ENCODE measurements at places on chromosomes 3 and 15.

DNA sequence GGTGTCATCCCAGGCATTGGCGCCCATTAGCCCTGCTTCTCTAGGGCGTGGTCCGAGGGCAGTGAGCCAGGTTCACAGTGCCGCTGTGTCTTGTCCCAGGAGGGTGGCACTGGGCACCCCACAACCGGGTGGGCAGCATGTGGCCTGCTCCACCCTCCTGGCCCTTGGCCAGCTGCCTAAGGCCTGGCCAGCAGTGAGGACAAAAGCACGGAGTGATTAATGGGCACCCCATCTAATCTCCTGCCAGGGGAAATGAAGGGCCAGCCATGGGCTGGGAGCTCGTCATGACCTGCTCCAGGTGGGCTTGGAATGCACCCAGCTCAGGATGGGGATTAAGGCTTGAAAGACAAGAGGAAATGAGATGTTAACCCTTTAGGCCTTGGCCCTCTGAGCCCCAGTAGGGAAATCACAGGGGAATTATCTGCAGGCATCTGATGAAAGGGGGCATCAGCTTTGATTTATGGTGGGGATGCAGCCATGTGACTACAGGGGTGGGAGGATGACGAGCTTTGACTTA lies 5.2 kb downstream of the THSD4 start:
- no peak for DNase-seq

- DNase-seq, result no peak
Observed at GRCh38 chr3:184350618-184351017, 10.8 kb downstream of the CLCN2 start.

DNA sequence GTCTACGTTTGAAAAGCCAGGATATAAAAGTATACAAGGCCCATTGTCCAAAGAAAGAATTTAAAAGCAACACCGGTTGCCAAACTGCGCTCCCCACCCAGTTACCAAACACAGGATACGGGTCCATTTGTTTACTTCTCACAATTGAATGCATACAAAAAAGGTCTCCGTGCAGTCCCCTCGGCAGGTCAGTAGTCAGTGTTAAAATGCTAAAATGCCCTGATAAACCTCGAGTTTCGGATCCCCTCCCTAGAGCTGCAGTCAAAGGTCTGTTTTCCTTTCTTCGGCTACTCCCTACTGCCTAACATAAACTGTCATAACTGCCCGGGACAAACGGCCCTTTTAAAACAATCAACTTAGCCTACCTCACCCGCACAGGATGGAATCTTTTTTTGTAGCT lies 534.6 kb downstream of the FOXP1 start:
- no peak for DNase-seq

GRCh38 chr3:23490459-23490858 lies 287.3 kb downstream of the UBE2E2 start:
- no peak for DNase-seq

DNA sequence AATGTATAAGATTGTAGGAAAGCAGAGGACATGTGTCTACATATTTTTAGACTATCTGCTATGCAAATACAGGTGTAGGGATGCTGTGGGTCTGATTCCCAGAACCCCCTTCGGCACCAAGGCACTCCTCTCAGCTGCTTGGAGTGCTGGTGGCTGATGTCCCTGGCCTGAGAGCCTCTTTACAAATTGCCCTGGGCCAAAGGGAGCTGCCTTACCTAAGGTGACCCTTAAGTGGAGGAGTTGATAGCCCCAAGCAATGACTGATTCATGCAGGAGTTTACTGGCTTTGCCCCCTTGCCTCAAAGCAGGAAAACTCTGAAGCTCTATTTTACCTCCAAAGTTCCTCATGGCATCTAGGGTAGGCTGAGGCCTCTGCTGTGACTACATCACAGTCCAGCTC lies 83.0 kb downstream of the ZNF385D start:
- DNase-seq, result no peak

- DNase-seq, result no peak
Observed at GRCh38 chr15:38624244-38625205, 59.9 kb upstream of the RASGRP1 start.

DNA sequence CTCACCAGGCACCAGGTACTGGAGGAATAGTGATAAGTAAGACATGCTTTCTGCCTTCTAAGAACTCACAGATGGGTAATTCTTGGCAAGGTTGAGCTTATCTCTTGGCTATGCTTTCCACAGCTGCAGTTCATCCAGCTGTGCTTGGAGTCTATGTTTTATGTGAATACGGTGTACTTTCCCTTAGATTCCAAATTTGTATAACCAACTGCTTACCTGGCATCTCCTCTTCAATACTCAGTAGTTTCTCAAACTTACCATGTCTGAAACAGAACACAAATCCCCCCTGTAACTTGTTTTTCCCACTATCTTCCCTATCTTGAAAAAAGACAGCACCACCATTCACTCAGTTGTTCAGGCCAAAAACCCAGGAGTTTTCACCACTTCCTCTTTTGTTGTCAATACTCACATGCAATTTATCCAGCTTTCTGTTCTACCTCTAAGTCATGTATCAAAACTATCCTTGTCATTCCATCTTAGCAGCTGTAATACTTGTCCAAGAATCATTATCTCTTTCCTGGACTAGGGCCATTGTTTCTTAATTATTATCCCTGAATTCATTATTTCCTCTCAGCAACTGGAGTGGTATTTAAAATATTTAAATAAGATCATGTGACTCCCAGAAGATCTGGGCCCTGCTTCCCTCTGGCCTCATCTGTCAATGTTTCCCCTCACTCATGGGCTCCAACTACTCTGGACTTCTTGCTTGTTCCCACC lies 32.6 kb downstream of the COL6A5 start:
- DNase-seq, result no peak

DNA sequence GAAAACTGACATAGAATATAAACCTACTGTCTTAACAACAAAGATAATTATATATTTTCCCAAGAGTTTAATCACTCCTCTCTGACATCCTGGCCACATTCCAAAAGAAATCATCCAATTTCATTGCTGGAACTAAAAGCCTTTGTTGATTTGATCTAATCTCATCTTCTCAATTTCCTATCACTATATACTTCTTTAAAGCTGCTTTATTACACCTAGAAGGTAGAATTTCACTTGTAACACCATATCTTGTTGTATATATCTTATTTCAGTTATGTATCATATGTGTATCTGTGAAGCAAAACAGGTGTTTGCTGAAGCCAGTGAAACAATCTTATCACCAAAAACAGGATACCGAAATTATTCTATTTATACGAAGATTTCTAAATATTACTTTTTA lies 740.2 kb downstream of the ROBO1 start:
- DNase-seq, result no peak

DNA sequence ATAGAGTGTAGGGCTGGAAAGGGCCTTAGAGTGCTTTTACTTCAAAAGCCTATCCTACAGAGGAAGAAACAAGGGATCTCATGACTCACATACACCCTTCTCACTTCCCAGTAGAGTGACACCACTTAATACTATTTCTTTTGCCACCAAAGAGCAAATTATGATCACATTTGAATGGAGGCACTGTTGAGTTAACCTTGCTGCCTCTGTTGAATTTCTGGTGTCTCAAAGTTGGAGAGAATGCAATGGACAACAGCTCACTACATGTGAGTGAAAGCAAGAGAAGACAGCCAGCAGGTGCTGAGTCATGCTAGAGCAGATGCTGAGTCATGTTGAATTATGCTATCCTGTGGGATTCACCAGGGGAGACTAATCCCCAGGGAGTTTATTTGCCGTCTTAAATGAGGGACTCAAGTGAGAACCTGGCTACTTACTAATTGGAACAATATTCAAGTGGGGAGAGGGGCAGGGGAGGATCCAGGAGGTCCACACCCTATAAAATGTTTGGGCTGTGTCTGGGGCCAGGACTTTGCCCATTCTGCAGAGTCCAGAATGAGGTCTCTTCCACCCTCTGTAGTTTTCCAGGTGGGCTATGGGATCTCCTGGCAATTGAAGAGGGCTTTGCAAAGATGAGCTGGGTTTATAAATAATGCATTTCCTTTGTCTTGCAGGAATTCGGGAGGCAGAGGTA lies 35.8 kb downstream of the ST8SIA2 start:
- DNase-seq, result no peak

DNA sequence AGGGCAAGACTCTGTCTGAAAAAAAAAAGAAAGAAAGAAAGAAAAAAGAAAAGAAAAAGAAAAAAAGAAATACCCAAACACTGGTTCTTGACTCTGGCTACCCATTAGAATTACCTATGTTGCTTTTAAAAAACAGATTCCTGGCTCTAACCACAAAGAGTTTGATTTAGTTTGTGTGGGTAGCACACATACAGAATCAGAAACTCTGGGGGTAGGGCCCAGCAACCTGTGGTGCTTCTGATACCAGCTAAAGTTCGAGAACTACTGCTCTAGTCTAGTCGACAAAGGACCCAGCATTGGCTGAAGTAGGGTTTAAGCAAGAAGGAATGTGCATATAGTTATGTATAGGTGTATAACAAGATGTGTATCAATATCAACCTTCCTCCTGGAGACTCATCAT lies 392.7 kb downstream of the EFHB start:
- no peak for DNase-seq

- no peak for DNase-seq
Observed at GRCh38 chr15:67152429-67152828, 87.0 kb downstream of the SMAD3 start.
